ENCODE measurements at places on chromosomes 4 and X.

DNA sequence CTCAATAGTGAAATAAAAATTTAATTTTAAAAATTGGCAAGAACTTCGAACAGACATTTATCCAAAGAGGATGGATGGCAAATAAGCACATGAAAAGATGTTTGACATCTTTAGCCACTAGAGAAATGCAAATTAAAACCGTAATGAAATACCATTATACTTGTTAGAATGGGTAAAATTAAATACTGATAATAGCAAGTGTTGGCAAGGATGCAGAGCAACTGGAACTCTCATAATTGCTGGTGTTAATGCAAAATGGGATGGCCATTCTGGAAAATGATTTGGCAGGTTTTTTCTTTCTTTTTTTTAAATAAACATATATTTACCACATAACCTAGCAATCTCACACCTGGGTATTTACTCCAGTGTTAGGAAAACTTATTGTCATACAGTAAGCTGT is 51.7 kb downstream of the HERC3 start:
- no peak for ATAC-seq

GRCh38 chrX:112677167-112677566 is 2.6 kb downstream of the LHFPL1 start:
- no peak for ATAC-seq

DNA sequence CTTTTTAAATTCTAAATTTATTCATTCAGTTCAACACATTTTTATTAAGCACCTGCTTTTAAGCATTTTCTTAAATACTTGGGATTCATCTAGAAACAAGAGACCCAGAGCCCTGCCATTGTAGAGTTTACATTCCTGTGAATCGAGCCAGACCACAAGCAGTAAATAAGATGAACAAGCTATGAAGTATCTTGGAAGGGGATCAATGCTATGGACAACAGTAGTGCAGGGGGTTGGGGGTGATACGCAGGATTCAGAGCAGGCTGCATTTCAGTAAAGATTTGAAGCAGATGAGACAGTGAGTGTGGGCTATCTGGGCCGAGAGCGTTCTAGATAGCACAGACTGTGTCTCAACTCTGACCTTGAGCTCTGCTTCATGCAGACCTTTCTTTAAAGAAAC is 35.1 kb downstream of the CLDN22 start:
- peak; percentile 83 for ATAC-seq

DNA sequence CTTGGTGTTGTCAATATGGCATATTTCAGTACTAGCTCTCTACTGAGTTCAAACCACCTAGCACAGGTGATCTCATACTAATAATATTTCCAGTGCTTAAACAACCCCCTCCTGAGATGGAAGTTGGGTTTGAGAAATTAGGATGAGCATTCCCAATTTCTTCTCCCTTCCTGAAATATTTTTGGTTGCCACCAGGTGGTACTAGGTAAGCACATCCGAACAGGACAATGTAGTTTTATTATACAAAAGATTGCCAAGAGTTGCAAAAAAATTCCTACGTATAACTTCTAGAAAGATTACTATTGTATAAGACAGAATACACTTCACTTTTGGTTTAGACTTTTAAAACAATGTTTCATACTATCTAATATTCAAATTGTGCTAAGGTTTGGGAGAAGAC is 484.5 kb downstream of the PACRGL start:
- ATAC-seq: no peak

DNA sequence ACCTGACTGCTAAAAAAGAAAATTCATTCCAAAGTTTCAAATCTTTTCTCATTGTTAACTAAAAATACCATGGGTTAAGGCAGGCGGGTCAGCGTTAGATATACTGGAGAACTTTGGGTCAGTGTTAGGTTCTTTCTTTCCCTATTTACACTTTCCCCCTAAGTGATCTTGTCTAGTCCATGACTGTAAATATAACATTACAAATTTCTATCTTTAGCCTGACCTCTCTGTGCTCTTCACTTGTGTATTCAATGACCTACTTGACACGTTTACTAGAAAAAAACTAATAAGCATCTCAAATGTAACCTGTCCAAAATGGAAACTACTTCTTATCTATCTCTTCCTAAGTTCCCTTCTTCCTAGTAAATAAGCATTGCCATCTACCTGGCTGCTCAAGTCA is 95.3 kb downstream of the JADE1 start:
- no peak for ATAC-seq

DNA sequence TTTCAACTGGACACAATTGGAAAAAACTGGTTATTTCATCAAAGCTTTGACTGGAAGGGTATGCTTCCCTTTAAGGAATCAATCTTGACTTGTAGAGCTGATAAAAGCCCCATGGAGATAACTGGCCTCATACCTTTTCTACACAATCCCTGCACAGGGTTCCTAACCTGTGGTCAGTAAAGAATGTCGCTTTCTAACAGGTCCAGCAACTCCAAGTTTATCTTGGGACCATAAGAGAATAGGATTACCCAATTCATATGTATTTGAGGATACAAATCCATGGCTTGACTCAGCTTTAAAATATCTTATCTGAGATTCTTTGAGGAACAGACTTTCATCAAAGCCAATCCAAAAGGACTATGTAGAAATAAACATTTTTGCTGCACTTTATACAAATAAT is 1399.8 kb upstream of the PABPC4L start:
- no peak for ATAC-seq

DNA sequence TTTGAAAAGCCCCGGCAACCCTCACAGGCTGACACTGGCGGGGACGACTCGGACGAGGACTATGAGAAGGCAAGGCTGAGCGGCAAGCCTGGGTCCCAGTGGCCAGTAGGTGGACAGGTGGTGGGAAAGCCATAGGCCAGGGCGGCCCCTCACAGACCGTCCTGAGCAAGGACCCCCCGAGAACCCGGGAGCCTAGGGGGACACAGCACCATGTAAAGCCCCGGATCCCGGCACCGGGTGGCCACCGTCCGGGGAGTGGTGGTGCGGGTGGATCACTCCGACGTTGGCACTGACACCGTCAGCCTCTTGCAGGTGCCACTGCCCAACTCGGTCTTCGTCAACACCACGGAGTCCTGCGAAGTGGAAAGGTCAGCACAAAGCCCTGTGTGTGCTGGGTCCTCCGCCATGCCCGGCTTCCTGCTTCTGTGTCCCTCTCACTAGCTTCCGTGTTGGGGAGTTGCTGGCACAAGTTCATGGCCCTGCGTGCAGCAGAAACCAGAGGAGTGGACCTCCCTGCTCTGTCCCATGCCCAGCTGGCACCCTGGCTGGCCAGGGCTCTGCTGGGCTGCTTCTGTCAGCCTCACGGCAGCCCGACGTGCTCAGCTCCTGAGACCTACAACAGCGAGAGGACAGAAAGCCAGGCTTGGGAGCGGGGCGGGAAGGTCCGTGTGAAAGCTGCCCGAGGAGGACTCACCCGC is 11.9 kb upstream of the ADD1 start:
- ATAC-seq: no peak

- no peak for ATAC-seq
Observed at GRCh38 chr4:126993351-126993750, 639.4 kb upstream of the INTU start.

DNA sequence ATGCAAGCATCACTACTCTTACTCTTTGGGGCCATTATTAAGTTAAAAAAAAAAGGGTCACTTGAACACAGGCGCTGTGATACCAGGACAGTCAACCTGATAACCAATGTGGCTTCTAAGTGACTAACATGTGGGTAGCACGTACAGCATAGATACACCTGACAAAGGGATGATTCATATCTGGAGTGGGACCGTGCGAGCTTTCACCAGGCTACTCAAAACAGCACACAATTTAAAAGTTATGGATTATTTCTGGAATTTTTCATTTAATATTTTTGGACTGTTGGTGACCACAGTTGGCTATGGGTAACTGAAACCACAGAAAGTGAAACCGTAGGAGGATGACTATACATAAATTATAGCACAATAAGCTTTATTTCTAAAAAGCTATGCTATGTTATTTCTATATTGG is 113.8 kb upstream of the STIM2 start:
- ATAC-seq: no peak

DNA sequence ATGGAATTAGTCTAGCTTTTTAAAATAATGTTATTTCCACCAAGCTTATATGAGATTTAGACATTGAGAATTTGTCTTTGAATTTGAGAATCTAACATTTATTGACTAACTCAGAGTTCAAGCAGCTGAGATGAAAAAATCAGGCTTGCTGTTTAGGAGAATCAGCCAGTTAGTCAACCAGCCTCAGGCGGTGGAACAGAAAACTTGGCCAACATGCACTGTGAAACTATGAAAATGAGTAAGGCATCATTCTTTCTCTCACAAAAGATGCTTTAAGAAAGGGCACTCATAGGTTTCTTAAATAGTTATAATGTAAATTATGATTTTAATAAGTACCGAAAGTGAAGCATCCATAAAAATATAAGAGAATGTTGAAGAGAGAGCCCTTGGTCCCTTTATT is 84.2 kb downstream of the NFKB1 start:
- no peak for ATAC-seq

DNA sequence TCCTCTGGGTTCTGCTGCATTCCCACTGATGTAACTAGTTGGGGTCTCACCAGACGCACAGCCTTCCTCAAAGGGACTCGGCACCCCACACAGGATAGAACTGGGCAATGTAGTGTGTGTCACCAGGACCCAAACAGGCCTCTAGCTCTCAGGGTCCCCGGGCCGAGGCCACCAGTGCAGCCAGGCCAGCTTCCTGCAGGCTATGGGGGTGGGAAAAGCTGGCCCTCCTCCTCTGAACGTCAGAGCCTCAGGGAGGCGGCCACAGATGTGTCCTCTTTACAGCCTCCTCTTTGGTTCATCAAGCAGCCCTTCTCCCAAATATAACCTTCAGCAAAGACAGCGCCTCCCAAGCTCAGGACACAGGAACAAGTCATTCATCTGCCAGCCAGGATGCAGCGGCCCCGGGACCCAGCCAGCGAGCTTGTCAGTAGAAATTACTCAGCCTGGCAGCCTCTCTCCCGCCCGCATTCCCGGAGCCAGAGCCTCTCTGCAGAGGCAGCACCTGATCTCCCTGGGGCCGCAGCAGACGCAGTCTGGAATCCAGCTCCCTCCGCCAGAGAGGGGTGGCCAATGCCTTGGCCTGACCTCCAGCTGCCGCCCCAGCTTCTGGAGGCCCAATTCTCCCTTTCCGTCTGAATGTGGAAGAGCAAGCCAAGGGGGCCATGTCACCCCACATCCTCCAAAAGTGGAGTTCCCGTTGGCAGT is 288.5 kb downstream of the FBXW7 start:
- no peak for ATAC-seq

DNA sequence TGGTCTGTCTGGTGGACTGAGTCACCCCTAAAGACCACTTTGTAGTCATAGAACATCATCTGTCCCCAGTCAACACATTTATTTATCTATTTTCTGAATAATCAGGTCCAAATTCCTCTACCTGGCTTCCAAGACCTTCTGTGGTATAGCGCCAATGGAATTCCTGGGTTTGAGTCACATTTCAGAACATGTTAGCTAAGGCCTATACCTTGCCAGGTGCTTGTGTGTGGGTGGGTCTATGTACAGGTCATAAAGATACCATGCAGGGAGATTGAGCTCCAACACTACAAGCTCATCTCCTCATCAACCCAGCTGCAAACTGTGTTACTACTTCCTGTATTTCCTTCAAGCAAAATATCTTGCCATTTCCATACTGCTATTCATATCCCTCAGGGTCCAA is 113.3 kb downstream of the TRAPPC11 start:
- no peak for ATAC-seq

GRCh38 chr4:26071688-26072087 is 157.7 kb downstream of the SMIM20 start:
- ATAC-seq: no peak

GRCh38 chrX:14359316-14359715 is 170.0 kb upstream of the GLRA2 start:
- ATAC-seq: no peak

- no peak for ATAC-seq
Observed at GRCh38 chr4:18508786-18509185, 487.2 kb upstream of the LCORL start.

DNA sequence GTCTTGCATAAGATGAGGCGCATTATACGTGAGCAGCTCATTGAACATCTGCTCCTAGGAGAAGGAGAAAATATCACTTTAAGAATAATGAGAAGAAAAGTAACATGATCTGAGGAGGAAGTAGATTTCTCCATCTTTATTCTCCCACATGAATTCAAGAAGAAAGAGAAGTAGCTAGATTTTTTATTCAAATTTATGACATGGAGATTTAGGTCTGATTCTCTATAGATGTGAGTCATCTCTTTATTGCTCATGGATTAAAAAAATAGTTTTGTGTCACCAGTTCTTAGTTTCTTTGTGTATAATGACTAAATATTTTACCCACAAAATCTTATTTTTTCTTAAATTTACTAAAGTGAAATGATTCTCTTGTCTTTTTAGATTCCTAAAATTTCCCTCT is 40.4 kb downstream of the HPGDS start:
- no peak for ATAC-seq

DNA sequence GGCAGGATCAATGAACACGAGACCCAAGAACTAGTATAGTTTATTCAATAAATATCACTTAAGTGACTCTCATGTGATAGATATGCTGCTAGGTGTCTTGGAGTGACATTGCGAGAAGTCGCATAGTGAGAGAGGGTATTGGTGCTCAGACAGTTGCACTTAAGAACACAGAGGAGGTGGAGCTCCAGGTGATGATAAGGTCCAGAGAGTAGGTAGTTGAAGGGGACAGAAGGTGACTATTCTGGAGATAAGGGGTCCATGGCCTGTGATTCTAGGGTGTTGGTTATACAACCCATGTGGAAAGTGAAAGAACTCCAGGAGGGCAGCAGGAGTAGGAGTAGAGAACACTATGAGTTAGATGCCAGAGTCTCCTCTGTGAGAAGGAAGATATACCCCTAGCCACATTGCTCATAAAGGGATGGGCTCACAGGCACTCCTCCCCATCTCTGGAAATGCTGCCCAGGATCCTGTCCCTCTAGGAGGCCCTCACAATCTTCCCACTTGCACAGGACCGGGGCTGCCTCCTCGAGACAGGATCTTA is 9.2 kb downstream of the MAGED1 start:
- ATAC-seq: no peak

DNA sequence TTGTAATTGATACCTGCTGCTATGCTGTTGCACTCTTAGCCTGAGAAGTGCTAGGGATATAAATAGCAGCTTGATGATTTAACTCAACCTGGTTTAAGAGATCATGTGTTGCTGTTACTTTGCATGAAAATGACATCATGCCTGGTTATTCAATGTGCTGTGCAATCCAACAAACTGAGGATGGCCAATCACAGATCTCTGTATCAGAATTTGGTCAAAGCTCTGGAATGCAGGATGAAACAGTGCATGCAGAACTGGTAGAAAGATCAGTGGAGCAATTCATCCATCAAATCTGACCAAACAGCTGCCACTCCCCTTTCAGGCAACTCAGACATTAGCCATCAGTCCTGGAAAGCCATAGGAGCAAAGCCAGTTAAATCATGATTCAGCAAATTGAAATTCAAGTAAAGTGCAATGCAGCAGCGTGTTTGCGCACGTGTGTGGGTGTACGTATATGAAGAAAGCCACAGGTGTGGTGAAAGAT is 160.3 kb upstream of the RASGEF1B start:
- no peak for ATAC-seq

GRCh38 chr4:79241846-79242245 is 84.0 kb downstream of the NAA11 start:
- peak; percentile 89 for ATAC-seq

- no peak for ATAC-seq
Observed at GRCh38 chrX:50431623-50432022, 39.0 kb downstream of the DGKK start.

- ATAC-seq: 0 out of 3 replicates have a peak, but pooled peaks have one; percentile 26
Observed at GRCh38 chr4:100880011-100880410, 362.2 kb upstream of the EMCN start.
